GM10248 (cell line): ENCODE measurements at places on chromosomes 6 and 20.

- DNase-seq: no peak
Observed at GRCh38 chr20:61426352-61426751, 174.3 kb downstream of the CDH4 start.

- peak; percentile 26 for DNase-seq
Observed at GRCh38 chr20:24991897-24992486, 559 bp downstream of the APMAP start.

DNA sequence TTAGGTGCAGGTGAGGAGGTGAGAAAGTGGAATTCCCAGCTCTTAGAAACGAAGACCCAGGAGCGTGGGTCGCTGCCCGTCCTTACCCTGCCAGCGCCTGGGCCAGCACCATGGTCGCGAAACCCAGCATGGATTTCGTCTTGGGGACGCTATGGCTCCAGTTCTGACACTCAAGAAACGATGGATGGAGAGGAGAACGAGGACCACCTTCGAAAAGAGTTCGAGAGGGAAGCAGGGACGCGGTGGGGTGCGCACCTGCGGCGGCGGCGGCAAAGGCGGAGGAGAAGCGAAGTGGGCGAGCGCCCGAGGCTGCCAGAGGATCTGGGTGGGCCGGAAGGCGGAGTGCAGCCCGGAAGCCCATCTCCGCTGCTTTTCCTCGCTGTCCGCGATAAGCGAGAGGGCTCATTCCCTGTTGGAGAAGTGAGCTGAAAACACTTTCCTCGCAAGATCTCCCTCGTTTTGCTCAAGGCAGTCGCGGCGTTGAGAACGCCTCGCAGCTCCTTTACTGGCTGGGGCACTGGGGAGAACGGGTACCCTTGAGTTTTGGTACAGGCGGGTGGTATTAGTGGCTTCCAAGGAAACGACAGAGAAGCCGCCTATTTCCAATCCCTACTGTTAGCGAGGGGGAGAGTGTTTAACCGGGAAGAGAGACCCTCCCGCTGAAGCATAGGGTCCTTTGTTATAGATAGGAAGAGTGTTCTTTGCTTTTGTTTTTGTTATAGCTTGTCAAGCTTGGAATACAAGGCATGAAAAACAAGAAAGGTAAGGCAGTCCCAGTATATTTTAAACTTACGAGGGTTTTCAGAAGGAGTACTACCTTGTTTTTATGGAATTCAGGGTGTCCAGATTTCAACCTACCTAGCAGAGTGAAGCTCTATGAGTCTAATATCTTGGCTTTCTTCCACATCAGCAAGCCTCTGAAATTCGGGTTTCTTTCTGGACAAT, 109.5 kb downstream of the TRIM27 start:
- no peak for DNase-seq

GRCh38 chr6:13990796-13991195, 66.0 kb downstream of the RNF182 start:
- DNase-seq: no peak

- peak; percentile 22 for DNase-seq
Observed at GRCh38 chr6:11968241-11968806, 43.8 kb upstream of the HIVEP1 start.

DNA sequence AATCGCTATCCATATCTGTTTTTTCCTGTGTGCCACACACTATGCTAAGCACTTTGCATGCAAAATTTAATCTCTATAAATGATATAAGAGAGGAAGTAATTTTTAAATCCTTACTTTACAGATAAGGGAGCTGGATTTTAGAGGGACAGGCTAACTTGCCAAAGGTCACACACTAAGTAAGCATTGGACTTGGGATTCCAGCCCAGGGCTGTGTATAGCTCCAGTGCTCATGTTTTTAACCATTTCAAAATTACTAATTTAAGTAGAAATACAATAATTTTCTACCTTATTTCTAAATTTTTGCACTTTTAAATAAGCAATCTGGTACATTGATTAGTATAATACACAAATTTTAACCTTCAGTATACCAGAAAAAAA, 144.6 kb downstream of the UST start:
- no peak for DNase-seq

- DNase-seq: peak; percentile 75
Observed at GRCh38 chr20:63698739-63699465, 2.5 kb downstream of the TNFRSF6B start.

DNA sequence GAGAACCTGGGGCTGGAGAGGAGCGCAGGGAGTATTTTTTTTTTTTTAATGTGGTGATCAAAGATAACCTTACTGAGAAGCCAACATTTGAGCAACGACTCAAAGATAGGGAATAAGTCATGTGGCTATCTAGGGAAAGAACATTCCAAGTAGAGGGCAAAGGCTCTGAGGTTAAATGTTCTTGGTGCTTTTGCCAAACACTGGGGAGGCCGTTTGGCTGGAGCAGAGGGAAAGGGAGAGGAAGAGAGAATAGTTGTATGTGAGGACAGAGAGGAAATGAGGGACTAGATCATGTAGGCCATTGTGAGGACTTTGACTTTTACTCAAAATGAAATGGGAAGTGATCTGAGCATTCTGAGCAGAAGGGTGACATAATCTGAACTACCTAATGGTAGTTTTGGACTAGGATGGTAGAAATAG, 27.8 kb downstream of the ACSS2 start:
- DNase-seq: peak; percentile 59

GRCh38 chr6:101818051-101818450, 424.5 kb downstream of the GRIK2 start:
- no peak for DNase-seq

GRCh38 chr6:97591955-97592354, 308.9 kb upstream of the MMS22L start:
- DNase-seq: no peak

DNA sequence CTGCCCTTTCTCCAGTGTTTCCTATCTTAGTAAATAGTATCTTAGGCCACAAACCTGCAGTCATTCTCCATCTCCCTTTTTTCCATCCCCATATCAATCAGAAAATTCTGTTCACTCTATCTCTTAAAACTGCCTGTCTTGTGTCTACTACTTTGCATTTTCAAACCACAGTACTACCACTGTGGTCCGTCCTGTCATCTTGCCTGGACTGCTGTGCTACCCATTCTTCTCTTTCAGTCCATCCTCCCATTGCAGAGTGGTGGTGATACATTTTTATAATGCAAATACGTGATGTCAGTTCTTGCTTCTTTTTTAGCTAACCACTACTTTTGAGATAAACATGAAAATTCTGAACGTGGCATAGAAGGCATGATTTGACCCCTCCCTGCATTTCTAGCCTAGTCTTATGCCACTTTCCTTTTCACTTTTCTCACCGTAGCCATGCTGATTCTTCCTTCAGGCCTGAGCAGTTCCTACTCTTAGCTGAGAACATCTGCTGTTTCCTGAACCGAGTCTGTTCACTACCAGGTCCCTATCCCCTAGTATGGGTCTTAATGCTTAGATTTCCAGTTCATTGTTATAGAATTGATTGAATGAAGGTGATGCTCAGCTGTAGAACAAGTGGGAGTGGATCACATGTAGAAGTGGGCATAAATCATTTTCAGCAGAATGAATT, 13.8 kb downstream of the TBPL1 start:
- peak; percentile 27 for DNase-seq

- DNase-seq: peak; percentile 68
Observed at GRCh38 chr20:34124469-34125249, 12.6 kb upstream of the EIF2S2 start.

- DNase-seq: no peak
Observed at GRCh38 chr20:47352332-47353238, 3.9 kb downstream of the ZMYND8 start.

GRCh38 chr20:13348311-13349234, 127.5 kb downstream of the ISM1 start:
- no peak for DNase-seq

- DNase-seq: peak; percentile 82
Observed at GRCh38 chr6:36123270-36124139, 6.8 kb upstream of the MAPK13 start.

GRCh38 chr20:36424314-36424713, 117.0 kb upstream of the MYL9 start:
- no peak for DNase-seq

DNA sequence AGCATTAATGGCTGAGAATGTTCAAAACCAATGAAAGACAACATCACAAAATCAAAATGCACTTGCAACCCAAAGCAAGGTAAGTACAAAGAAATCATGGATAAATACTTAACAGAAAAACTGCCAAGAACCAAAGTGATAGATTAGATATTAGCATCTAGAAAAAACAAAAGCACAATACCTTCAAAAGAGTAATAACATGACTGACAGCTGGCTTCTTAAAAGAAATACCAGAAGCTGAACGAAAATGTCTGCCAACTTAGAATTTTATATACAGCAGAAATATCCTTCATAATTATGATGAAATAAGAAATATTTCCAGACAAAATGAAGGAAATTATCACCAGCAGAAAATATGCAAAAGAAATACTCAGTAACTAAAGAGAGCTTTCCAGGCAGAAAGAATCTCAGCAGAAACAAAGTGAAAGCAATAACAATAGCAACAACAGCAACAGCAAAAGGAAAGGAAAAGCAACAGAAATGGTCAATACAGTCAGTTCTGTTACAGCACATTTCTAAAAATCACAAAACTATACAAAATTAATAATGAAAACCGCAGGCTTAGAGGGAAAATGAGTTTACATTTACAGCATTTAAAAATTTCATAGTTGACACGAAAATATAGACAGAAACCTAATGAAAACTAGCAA, 121.5 kb upstream of the MAN1A1 start:
- no peak for DNase-seq

DNA sequence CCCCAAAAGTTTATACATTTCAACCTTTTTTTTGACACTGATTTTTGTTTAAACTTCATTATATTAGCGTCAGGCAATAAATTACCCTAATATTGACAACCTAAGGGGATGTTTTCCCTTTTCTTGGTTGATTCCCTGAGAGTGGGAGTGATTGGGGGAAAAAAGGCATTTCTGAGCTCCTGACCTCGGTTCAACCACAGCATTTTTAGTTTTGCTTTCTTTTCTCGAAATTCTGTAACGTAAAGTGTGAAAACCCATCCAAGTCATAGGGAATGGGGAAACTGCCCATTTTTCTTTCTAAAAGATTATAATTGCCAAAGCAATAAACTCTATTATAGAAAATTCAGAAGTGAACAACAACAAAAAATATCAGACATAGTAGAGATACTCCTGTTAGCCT, 67.9 kb upstream of the SPACA1 start:
- no peak for DNase-seq

DNA sequence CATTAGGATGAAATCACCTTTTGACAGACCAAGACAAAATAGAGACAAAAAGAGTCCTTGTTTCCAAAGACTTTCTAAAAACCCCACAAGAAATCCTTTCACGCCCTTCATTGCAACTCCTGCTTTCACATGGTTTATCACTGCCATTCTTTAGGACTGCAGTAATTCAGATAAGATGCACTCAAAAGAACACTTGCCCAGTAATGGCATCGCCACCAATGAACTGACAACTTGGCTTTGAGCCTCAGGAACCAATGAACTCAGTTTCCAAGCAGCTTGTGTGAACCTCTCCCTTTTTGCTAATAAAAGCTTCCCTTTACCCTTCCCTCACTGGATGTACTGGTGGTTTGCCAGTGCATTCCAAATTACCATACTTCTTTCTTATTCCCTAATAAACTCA, 21.8 kb downstream of the OSTM1 start:
- no peak for DNase-seq

- DNase-seq: no peak
Observed at GRCh38 chr20:59103573-59103972, 60.0 kb upstream of the ZNF831 start.

DNA sequence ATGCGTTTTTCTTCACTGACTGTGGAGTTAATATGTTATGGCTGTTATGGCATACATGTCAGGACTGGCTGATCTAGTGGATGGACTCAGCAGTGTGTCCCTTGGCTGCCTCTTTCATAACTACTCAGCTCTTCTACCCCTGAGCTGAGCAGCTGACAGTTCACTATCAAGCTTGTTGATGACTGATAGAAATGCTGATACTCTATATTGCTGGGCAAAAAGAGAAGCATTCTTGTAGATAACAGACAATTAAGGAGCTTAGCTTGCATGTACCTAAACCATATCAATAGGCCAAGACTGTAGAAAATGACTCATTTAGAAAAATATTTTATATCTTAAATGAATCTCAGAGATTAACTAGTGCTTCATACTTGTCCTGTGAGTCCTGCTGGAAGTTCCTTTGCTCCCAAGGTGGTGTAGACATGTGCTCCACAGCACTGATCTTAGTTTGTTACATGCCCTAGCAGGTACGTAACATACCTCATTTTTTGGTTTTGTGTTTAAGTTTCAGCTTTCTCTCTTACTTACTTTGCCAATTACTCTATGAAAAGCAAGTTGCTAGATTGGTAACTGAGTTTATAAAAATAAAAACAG, 236.9 kb downstream of the GMDS start:
- no peak for DNase-seq

GRCh38 chr20:208942-209566, 18.0 kb upstream of the DEFB129 start:
- peak; percentile 28 for DNase-seq

DNA sequence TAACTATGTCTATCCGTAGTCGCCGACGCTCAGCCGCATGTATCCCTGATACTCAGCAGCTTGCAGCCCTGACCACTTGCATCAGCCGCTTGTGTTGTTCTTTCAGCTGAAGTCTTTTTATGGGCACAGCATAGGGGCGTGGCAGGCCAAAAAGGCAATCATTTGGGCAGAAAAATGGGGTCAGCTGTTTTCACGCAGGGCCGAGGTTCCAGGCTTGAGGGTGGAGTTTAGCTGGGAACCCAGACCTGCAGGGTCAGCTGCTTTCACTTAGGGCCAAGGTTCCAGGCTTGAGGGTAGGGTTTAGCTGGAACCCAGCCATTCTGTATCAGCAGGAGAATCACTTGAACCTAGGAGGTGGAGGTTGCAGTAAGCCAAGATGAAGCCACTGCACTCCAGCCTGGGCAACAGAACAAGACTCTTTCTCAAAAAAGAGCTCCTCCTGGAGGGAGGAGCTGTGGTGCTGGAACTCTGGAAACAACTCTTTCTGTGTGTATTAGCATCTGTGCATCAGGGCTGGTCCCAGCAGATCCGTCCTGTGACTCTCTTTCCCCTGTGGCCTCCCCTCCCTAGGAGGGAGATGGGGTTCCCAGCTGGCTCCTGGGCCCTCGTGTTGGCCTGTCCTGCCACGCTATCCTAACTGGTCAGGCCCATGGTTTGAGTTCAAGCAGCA, 56.9 kb upstream of the PRND start:
- DNase-seq: no peak

GRCh38 chr20:50872560-50873425, 58.4 kb downstream of the ADNP start:
- DNase-seq: no peak
